ENCODE measurements at places on chromosomes 6 and 20.

- no peaks in the 10 kb centered on the region for H3K4me1 ChIP-seq
- DNase-seq, result no peak
- no peak overlapping the region for H3K27ac ChIP-seq
- H3K27me3 ChIP-seq, result no peaks in the 10 kb centered on the region
- no peak overlapping the region for H3K4me3 ChIP-seq
These were observed 242.5 kb upstream of the ZFP64 start for GRCh38 chr20:52434041-52434425.

DNA sequence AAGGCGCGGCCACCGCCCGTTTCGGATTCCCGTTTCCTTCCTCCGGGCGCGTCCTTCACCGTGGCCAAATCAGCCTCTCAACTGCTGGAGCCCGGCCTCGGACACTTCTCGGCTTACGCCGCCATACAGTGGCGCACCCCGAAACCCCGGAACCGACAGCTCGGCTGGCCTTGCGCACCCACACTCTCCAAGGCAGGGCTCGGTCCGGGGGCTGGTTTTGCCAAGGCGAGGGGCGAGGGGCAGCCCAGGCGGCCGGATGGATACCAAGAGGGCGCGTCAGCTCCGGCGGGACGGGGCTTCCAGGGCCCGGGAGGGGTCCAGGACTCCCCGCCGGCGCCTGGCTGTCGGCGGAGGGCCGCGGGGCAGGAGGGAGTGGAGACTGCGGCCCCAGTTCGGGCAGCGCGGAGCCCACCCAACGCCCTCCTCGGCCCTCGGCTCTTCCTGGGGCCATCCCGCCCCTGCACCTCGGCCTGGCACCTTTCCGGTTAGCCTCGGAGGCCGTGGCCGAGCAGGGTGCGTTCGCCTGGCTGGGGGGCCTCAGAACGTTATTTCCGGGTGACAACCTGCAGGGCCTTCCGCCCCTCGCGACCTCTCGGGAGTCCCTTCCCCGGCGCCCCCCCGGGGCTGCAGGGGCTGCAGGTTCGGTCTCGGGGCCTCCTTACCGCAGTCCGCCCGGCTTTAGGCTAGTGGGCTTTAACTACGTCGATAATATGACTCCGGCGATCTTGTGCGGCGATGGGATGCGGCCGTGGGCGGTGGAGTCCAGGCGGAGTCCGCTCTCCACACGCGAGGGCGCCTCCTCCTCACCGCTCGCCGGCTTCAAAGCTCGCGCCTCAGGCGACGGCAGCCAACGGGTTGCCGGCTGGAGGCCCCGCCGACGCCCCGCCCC lies 697 bp upstream of the CEP43 start:
- H3K36me3 ChIP-seq, result peaks cover 25% of the 10 kb centered on the region
- H3K4me1 ChIP-seq, result peaks cover 11% of the 10 kb centered on the region
- peak overlapping the region; percentile 81 for H3K4me3 ChIP-seq
- no peaks in the 10 kb centered on the region for H3K27me3 ChIP-seq
- H3K27ac ChIP-seq, result peak overlapping the region; percentile 69

DNA sequence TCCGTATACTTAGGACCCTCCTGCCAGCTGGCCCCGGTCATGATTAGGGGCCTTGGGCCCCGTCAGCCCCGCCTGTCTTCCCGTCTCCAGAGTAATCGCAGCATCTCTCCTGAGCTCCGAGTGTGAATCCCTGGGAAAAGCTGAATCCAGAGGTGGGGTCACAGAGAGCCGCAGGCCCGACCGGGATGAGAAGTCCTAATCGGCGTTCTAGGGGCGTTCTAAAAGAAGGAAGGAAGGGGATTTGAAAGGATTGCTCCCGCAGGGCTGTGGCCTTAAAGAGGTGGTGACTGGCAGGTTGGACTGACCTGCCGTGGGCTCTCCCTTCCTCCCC lies 371 bp downstream of the HMGN4 start:
- peak overlapping the region; percentile 84 for H3K27ac ChIP-seq
- no peak for DNase-seq
- H3K4me1 ChIP-seq, result peaks cover 5% of the 10 kb centered on the region
- H3K36me3 ChIP-seq, result peaks cover 37% of the 10 kb centered on the region

GRCh38 chr6:106959985-106960384 lies 14.5 kb downstream of the CD24 start:
- H3K27me3 ChIP-seq, result no peaks in the 10 kb centered on the region
- no peak for DNase-seq
- peak overlapping the region; percentile 18 for H3K27ac ChIP-seq
- no peaks in the 10 kb centered on the region for H3K36me3 ChIP-seq

Measured in RWPE2 (cell line).